ENCODE measurements at places on chromosomes 3 and 15.

DNA sequence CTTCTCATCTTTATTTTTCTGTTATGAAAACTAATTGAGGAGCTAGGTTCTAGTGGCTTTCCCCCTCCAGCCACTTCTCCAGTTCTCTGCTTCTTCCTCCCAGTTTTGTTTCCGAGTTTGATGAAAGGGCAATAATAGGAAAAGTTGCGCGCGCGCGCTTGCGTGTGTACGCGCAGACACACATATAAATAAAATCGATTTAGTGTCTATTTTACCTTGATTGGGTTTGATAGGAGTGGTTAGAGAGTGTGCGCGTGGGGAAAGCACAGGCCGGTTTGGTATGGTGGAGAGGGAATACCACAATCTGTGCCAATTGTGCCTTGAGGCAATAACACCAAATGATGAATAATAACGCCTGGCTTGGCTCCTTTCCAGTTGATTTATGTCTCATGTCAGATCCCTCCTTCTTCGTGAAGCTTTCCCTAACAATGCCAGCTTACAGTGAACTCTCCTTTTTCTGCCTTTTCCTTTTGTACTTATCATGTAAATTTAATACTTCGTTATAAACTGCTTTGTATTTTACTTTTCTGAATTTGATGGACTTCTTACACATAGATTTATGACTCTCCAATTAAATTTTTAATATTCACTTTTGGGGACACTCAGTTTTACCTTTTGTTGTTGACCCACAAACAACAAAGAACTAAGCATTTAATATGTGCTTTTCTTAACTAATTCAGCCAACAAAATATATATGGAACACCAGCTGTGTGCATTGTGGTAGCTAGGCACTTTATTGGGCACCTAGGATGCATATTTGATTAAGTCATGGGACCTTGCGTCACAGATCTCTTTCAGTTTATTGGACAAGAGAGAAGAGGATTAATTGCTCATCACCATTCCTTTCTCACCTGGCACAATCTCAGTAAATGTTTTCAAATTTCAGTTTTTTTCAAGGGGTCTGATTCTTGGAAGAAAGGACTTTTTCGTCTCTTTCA lies 1.7 kb downstream of the TIPARP start:
- DNase-seq: no peak

GRCh38 chr3:144221761-144222160 lies 250.1 kb downstream of the DIPK2A start:
- DNase-seq: no peak

- no peak for DNase-seq
These were observed 95.8 kb upstream of the UMPS start for GRCh38 chr3:124634210-124635168.

GRCh38 chr3:140167600-140168281 lies 232.8 kb downstream of the CLSTN2 start:
- no peak for DNase-seq

- no peak for DNase-seq
These were observed 17.8 kb downstream of the SUMF1 start for GRCh38 chr3:4449043-4449805.

- DNase-seq: no peak
These were observed 37.9 kb downstream of the EID1 start for GRCh38 chr15:48915861-48916260.

DNA sequence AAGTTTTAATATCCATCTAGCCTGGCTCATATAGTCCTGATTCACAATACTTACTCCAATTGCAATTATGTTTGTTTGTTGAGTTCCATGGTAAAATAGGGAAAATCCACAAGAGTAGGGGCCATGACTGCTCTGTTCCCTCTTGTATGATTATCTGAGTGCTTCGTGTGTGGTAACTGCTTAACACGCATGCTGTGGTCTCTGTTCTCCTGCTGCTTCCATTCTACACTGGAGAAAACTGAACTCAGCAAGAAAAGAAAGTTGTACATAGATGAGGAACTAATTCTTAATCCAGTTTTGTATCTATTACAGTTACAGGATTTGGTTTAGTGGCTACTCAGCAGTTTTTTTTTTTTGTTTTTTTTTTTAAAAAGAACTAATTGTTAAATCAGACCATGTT lies 223.0 kb upstream of the SATB1 start:
- no peak for DNase-seq

DNA sequence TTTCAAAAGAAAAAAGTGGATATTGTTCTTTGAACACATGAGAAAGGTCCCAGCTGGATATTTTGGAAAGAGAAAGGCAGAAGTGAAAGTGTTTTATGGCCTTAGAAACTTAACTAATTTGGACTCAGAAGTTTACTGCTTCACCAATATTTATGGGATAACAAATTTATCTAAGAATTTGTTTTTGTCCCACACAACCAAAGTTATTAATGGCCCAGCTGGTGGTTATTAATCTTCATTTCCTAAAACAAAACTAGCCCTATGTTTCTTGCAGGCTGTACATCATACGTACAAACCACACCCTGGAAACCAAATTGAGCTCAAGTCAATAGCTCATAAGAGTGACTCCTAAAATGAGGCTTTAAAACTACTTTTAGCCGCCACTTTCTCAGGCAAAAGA lies 372.9 kb upstream of the LMCD1 start:
- no peak for DNase-seq

DNA sequence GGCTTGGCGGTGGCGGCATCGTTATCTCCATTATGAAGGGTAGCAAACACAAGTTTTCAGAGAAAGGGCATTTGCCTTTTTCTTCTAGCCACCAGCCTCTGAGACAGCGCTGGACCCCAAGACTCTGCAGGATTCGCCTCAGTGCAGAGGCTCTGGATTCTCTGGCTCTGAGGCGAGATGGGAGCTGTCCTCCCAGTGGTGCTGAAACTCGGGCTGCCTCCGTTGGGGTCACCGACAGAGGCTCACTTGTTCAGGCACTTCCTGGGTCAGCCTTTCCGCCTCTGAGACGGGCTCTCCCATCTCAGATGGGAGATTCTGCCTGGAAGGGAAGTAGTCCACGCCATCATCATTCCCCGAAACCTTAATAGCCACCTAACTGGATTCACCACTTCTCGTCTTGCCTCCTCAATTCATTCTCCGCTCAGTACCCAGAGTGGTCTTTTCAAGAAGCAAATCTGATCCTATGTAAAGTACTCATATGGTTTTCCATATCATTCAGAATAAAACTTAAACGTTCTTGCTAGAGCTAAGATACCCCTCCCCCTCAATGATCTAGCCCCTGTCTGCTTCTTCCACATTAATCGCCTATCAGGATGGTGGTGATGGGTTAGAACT lies 76.9 kb downstream of the RHCG start:
- DNase-seq: no peak

GRCh38 chr3:19348500-19348899 lies 200.2 kb downstream of the KCNH8 start:
- no peak for DNase-seq

- no peak for DNase-seq
These were observed 29.9 kb downstream of the TIGIT start for GRCh38 chr3:114323546-114324254.

GRCh38 chr15:100334015-100334414 lies 7.8 kb downstream of the ADAMTS17 start:
- no peak for DNase-seq

DNA sequence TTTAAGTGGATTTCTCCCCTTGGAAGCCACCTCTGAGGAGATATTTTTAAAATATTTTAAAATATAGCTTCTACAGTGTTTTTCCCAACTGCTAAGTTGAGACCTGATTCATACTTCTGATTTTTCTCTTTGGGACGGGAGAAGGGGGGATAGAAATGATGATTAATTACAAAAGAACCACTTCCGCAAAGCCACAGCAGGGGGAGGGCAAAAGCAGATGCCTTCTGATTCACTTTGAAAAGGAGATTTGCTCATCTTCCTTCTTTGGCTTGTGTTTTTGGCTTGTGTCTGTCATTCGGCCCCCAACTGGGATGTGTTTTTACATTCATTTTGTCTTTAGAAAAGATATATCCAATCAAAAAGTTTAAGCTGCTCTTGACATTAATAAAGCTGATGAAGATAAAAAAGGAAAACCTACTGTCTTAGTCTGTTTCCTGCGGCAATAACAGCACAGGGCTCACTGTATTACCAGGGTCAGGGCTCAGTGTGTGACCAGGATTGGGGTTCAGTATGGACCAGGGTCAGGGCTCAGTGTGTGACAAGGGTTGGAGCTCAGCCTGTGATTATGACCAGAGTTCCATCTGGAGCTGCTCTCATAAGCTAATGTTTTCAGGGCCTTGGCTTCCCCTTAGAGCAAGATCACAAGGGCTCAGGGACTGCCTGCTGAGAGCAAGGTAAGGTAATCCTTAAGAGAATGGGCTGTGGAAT lies 223.2 kb downstream of the MTHFS start:
- no peak for DNase-seq

DNA sequence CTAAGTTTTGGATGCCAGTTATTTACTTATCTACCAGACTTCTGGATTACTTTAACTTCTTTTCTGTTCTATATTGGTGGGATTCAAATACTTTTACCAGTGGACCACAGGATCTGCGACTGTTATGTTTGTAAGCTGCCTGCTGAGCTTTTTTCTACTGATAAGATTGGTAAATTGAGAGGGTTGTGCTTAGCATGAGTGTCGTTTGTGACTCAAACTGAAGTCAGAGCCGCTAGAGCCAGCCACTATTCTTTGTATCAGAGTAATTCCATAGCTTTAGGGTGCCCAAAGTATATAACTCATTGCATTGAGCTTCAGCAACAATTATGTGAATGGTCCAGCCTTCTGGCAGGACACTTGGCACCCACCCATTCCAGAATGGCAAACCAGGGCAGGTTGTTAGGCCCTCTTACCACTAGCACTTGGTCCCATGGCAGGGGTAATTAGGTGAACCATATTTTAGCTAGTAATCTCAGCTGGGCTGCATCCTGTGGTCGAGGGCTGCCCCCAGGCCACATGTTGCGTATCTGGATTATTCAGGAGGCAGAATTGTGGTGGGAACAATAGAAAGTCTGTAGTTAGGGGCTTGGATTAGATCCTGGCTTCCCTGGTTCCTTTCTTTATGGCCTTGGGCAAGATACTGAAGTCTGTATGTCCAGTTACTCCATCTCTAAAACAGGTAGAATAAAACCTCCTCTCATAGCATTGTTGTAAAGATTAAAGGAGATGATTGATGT lies 6.0 kb downstream of the PLCL2 start:
- DNase-seq: no peak

GRCh38 chr3:60307562-60308199 lies 943.6 kb downstream of the FHIT start:
- DNase-seq: no peak
